Glutamatergic neuron (in vitro differentiated cells): ENCODE measurements at places on chromosomes 6 and 20.
A peak's percentile ranks its signal among the peaks of the same experiment; 100 is the strongest.

- DNase-seq: no peak
These were observed 6.1 kb upstream of the NSFL1C start for GRCh38 chr20:1472556-1473245.

DNA sequence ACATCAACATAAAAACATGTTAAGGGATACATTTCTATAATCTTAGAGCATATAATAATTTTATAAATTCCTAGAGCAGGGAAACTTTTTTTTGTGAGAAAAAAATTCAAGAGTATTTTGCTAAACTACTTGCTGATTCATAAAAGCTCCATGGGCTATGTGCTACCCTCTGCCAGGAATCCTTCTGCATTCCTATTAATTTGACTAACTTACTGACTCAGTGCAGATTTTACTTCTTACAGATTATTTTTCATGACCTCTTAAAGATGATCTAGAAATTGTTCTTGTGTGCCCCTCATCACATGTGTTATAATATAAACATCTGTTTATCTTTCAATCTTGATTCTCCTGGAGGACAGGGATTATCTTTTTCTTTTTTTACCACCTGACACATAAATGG, 5.7 kb downstream of the VTA1 start:
- DNase-seq: no peak

GRCh38 chr20:34382174-34382573, 19.1 kb downstream of the ITCH start:
- no peak for DNase-seq

DNA sequence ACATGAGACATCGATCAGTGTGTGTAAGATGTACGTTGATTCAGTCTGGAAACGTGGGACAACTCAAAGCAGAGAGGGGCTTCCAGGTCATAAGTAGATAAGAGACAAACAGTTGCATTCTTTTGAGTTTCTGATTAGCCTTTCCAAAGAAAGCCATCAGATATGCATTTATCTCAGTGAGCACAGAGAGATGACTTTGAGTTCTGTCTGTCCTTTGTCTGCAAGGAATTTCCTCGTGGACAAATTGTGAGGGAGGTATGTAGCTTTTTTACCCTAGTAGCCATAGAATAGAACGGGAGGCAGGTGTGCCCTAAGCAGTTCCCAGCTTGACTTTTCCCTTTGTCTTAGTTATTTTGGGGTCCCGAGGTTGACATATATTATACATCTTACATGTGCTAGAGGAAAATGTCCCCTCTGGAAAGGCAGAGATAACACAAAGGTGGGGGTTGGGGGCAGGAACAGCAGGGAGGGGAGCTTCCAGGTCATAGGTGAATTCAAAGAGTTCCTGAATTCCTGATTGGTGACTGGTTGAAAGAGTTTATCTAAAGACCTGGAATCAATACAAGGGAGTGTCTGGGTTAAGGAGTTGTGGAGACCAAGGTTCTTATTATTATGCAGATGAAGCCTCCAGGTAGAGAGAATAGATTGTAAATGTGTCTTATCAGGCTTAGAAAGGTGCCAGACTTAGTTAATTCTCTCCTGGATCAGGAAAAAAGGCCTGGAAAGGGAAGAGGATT, 237.0 kb downstream of the NFATC2 start:
- DNase-seq: no peak

DNA sequence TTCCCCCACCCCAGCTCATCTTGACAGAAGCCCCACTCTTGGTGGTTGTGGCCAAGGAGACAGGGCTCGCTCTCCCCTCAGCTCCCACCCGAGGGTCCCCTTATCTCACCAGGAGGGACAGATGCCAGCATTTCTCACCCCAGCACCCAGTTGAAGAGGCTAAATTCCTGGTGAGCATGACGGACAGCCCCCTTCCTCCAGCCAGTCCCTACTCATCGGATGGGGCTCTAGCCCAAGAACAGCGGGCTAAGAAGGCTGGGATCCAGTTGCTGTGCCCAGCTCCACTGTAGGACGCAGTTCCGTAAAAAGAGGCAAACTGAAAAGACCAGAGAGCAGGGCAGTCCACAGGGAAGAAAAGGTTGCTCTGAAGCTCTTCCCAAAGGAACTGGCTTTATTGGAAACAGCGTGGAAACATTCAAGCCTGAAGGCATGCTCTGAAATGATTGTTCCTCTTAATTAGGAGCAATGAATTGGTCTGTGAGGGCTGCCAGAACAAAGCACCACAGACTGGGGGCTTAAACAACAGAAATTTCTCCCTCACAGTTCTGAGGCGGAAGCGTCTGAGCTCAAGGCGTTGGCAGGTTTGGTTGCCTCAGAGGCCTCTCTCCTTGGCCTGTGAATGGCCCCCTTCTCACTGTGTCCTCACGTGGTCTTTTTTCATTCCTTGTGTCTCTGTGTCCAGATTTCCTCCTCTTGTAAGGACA, 17.9 kb upstream of the KIF25 start:
- DNase-seq: no peak

DNA sequence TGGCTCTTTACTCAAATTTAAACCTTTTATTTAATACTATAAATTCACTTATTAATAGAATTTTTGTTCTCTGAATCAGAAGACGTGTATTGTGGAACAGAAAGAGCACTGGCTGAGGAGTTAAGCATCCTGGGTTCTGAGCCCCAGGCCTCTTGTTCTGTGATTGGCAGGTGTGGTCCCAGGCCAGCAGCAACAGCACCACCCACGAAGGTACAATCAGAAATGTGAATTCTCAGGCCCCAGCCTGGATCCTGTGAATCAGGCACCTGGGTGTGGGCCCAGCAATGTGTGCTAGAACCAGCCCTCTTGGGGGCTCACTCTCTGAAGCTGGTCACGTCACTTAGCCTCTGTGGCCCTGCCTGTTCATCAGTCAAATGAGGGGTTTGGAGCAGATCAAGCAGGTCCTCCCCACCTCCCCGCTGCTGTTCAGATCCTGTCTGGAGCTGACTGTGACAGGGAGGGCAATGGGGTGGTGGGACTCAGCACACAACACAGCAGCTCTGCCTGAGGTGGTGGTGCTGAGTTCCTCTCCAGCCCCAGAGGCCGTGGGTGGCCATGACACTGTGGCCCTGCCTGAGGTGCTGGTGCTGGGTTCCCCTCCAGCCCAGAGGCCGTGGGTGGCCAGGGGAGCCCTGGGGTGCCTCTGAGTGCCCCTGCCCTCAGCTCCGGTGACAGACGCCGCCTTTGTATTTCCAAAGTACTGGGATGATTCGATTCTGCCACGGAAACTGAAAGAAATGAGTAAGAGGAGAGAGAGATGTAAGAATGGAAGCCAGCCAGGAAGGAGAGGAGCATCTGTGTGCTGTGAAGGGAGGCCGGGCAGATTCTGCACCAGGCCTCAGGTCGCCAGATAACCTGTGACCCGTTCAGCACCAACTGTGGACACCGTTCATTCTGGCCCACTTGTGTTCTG, 41.6 kb upstream of the FRMD1 start:
- no peak for DNase-seq

GRCh38 chr20:60039526-60039925, 81.3 kb downstream of the CDH26 start:
- DNase-seq: no peak

DNA sequence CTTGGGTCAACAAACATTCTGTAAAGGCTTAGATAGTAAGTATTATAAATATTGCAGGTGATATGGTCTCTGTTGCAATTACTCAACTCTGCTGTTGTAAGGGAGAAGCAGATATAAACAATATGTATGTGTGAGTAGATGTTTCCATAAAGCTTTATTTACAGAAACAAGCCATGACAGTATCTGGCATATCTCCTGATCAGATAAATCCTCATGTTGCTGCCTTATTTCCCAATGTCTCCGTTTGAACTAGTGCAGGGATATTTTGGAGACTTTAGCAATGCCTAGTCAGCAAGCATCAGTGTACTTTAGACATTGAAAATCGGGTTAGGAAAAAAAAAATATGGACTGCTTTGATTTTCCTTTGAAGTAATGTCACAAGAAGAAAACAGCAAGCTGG, 96.1 kb downstream of the LAMA2 start:
- DNase-seq: no peak

DNA sequence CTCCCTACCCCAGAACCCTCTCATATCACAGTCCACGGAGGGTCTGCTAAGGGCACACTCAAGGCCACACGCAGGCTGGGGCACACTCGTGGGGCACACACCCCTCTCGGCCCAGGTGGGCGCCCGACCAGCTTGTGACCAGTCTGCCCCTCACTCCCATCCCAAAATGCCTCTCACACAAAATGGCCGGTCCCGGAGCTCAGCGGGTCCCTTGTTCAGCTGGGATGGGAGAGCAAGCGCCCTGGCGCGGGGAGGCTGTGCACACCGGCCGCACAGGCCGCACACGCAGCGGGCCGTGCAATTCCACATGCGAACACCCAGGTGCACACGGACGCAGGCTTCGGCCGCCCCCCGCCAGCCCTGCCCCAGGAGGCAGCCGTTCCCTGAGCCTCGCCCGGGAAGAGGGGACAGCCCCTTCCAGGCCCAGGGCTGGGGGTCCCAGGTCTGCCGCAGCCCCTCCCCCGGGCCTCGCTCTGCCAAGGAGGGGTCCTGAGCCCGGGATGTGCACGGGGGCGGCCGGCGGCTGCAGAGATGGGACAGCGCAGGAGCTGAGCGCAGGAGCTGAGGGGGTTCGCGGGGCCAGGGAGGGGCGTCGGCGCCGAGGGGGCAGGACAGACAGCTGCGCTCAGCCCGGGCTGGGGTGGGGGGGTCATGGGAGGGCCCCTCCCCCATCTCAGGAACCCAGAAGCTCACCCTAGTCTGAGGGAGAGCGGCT, 1.3 kb downstream of the KCNQ2 start:
- peak; percentile 62 for DNase-seq

- no peak for DNase-seq
These were observed 324 bp downstream of the JPH2 start for GRCh38 chr20:44186674-44187053.

GRCh38 chr6:145086197-145086596, 649.1 kb downstream of the EPM2A start:
- no peak for DNase-seq

GRCh38 chr6:148971031-148971927, 224.4 kb downstream of the UST start:
- DNase-seq: no peak

DNA sequence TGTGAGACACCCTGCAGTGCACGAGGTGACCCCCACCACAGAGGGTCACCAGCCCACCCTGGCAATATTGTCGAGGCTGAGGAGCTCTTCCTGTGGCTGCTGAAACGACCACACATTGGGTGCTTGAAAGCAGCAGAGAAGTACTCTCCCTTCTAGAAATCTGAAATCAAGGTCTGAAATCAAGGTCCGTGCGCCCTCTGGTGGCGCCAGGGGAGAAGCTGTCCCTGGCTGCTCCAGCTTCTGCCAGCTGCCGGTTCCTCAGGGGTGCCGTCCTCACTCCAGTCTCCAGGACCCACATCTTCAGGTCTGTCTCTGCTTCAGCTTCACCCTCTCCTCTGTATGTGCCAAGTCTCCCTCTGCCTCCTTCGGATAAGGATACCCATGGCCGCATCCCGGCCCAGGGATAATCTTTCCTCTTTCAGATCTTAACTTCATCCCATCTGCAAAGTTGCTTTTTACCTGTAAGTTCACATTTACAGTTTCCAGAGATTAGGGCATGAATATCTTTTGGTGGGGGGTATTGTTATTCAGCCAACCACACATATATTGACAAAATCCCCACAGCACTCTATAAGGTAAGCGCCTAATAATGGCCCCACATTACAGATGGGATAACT, 108.3 kb upstream of the PHACTR3 start:
- DNase-seq: peak; percentile 86

DNA sequence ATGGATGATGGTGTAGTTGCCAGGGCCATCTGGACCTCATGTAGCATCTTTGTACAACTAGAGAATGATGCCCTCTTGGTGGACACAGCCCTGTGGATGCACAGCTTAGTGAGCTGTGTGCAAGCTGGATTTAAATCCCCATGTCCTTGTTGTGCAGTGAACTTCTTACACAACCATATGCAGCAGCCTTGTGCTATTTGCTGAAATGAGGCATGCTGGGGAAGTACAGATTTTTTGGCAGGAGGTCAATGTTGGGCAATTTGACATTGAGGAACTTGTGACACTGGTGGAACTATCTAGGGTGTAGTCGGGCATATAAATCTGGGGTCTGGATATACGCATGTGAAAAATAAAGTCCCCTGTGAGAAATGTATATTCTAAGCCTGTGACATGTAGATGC, 5.8 kb upstream of the CDC5L start:
- no peak for DNase-seq
